ENCODE measurements at places on chromosomes 3 and 15.

DNA sequence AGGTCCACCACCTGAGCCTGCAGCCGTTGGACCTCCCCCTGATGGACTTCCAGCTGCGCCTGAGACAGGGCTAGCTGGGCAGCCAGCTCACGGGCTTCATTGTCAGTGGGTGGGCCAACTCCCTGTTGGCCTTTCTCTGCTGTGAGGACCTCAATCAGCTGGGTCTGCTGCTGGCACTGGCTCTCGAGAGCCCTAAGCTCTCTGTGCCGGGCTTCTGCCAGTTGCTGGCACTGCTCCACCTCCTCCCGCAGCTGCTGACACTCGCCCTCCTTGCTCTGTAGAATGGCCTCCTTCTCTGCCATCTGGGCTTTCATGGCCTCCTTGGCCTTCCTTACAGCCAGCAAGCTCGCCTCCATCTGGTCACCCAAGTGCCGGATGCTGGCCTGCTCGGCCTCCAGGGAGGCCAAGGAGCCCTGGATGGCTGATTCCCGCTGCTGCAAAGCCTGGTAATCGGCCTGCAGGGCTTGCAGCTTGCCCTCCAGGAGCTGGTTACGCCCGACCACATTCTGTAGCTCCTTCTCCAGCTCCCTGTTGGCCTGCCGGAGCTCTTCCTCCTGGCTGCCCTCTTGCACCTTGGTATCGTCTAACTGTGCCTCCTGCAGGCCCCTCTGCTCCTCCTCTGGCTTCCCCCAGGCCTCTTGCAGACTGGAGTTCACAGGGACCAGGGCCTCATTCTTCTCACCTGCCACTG lies 23.8 kb downstream of the CXCR6 start:
- DNase-seq = no peak

DNA sequence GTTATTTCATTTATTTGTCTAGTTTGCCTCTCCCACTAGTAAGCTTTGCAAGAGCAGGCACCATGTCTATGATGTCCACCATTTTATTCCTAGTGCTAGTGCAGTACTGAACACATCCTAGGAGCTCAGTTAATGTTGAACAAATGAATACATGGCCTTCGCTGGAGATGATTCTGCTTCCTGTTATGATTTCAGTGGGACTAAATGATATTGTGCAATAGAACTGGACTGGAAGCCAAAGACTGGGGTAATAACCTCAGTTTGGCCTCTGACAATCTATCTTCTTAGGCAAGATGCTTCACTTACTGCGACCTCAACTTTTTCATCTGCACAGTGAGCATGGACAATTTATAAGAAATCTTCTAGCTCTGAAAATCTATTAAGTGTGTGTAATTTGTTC lies 191.3 kb downstream of the ADAMTSL3 start:
- DNase-seq = no peak

DNA sequence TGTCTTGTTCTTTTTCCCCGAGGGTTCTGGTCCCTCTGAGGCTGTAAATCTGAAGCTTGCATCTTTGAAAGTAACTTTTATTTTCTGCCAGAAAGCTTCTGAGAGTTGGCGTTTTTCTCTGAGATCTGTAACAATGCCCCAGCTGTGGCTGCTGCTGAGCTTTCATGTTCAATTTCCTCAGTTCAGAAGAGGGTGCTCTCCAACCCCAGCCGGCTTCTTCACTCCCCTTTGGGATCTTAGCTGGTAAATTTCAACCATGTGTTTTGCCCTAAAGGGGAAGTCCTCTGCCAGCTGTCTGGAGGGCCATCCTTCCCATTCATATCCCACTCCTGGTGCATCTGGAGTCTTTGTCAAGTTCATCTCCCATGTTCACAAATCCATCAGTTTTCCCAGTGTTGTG lies 18.3 kb upstream of the CFAP100 start:
- DNase-seq = no peak

DNA sequence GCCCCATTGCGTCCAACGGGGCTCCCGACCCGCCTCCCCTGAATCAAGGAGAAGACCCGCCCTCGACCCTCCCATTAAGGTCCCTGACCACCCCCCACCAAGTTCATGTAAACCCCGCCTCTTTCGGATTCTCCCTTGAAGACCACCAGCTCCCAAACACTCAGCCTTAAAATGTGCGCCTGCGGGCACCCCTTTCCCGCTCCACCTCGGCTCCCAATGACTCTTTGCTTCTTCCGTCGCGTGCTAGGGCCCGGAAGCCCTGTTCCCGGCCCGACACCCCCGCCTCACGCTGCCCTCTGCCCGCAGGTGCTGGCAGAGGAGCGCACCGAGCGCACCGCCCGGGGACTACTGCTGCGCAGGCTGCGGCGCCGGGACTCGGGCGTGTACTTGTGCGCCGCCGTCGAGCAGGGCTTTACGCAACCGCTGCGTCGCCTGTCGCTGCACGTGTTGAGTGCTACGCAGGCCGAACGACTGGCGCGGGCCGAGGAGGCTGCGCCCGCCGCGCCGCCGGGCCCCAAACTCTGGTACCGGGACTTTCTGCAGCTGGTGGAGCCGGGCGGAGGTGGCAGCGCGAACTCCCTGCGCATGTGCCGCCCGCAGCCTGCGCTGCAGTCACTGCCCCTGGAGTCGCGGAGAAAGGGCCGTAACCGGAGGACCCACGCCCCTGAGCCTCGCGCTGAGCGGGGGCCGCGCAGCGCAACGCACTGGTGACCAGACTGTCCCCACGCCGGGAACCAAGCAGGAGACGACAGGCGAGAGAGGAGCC lies 2.7 kb upstream of the LSMEM2 start:
- no peak for DNase-seq

DNA sequence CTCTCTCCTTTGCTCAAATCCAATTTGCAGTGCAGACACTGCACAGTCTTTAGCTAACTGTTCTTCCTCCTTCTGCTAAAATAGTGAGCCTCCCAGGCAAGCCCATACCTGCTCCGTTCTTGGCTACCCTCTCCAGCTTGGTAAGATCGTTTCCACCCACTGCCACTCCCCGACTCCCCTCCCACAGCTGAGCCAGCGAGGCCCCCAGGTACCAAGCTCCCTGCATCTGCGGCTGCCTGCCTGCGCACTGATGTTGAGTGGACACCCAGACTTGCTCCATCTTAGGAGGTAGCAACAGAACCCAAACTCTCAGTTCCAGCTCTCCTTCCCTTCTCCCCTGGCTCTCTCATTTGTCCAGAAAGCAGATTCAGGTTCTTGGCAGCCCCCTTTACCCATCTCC lies 7.9 kb upstream of the TNK2 start:
- no peak for DNase-seq

DNA sequence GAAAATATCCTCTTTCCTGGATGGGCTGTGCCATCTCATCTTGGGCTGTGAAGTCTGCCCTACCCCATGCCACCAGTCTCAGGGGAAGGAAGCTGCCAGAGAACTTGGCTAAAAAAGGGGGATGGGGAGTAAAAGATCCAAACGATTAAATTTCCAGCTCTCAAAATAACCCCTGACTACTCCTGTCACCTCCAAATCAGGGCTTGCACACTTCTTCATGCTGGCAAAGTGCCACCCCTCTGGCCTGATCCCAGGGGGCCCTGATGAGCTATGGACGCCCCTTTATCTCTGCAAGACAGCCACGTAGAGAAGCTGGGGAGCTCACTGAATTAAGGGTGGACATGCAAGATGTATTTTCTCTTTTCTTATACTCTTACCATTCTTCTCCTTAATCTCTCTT lies 1.2 kb upstream of the MLF1 start:
- no peak for DNase-seq

DNA sequence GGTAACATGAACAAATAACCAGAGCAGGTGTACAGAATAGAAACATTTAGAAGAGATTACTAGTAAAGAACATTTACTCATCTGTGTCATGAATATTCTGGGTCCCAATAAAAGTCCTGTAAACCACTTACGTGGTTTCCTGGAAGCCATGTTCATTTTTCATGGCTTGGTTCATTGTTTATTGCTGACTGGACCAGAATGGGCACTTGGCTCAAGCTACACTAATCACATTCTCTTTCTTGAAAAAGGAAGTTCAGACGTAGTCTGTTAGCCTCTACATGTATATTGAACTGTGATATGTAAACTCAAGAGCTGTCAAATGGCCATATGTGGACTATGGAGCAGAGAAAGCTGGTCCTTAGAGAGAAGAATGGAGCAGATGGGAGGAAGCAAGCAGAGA lies 138.3 kb upstream of the FAM3D start:
- DNase-seq = no peak

DNA sequence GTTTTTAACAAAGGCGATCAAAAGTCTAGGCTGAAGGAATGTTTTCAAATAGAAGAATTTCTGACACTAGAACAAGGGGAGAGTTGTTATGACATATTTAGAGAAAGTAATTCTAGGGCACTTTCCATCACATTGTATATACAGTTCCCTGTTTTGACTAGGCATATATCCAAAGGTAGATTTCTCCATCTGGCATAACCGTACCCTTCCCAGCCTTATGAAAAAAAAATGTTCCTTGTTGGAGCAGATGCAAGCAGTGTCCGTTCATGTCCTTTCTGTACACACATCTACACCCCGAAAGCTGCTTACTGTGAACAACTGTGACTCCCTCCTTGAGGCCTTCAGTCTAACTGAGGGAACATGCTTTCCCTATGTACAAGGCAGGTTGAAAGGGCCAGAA lies 271.7 kb upstream of the GBE1 start:
- no peak for DNase-seq

DNA sequence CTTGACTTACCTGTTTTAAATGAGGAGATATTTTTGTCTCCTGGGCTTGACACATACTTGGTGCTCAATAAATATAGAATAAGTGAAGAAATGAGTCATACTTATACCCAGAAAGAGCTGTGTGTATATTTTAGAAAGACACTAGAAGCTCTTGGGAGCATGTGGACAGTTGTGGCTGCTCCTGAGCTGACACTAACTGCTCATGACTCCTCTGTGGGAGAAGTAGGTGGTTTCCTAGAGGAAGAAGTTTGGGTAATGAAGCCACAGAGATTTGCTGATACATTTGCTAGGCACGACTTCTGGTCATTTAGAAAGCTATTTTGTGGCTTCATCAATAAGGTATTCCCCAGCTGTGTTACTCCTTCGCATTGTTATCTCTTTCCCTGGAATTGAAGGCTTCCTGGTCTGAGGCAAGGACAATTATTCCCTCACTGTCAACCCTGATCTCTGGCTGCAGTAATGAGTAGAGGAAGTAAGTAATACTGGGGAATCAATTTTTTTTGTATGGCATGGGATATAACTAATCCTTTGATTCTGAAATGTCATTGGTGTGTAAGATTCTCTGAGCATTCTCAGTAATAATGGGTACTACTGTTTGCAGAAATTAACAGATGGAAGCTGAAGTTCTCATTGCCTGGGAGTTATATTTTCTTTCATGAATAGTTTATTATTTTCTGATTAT lies 79.6 kb upstream of the DCBLD2 start:
- DNase-seq = no peak

GRCh38 chr3:119782460-119782859 lies 559 bp downstream of the NR1I2 start:
- DNase-seq = no peak

DNA sequence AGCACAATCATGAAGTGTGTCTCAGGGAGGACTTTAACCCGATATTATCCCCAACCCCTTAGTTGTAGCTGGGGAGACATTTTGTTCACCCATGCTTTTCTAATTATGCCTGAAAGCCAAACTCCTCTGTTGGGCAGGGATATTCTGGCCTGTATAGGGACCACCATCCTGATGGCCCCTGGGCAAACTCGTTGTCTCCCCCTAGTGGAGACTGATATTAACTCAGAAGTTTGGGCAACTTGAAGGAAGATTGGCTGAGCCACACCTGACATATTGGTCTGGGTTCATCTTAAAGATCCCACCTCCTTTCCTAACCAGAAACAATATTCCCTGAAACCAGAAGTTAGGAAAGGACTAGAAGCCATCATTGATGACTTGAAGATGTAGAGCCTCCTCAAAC lies 42.3 kb downstream of the TM4SF18 start:
- peak; percentile 51 for DNase-seq

GRCh38 chr15:88982304-88982945 lies 69.2 kb upstream of the MFGE8 start:
- no peak for DNase-seq

DNA sequence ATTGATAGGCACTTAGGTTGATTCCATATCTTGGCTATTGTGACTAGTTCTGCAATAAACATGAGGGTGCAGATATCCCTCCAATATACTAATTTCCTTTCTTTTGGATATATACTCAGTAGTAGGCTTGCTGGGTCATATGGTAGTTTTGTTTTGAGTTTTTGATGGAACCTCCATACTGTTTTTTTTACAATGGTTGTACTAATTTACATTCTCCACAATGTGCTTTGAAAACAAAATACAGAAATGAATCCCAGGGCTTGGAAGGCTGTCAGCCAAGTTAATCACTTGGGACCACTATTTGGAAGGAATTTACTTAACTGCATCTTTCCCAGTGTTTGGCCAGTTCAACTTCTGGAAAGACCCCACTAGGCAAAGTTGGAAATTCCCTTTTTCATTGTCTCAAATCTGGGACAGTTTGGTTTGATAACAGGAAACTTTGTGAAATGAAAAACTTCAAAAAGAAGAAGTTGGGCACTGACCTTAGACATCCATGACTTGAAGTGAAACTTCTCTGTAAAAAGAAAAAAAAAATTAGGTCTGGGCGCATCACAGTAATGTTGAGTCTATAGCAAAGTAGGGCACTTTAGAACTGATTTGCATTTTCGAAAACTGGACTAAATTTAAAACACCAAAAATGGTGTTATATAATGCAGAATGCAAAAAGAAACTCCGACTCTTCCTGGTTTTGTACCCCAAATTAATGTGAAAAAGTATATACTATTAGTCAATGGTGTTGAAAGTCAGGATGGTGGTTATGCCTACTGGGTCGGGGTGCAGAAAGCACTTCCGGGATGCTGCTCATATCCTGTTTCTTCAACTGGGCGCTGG lies 6.0 kb downstream of the CTSH start:
- DNase-seq = no peak

DNA sequence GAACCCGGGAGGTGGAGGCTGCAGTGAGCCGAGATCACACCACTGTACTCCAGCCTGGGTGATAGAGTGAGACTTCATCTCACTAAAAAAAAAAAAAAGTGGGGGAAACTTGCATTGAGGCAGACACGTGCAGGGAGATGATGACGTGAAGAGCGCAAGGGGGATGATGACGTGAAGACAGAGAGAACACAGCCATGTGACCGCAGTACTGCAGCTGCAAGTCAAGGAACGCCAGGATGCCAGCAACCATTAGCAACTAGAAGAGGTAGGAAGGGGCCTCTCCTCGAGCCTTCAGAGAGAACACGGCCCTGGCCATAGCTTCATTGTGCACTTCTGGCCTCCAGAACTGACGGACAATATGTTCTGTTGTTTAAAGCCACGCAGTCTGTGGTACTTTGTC lies 28.3 kb downstream of the RFT1 start:
- DNase-seq = no peak

All from HEK293T (cell line).